Lower lobe of right lung (tissue), 2 donors: ENCODE measurements at places on chromosomes 1 and 21. TPM values are rescaled to one million over a fixed set of nuclear protein-coding genes. Genes with fewer than 3 reads are reported as not detected.

The ZYG11B gene
- total RNA-seq: 30.6 TPM

The SPRR3 gene
- not detected for total RNA-seq

The AVPR1B gene
- not detected for total RNA-seq

The AUNIP gene
- not detected for total RNA-seq

The SPATA45 gene
- not detected for total RNA-seq

The PRR9 gene
- not detected for total RNA-seq

The NBPF10 gene
- 3.2 TPM for total RNA-seq

The OR10J1 gene
- total RNA-seq: not detected

The CHIA gene
- 10.9 TPM for total RNA-seq

The CTSE gene
- 63.6 TPM for total RNA-seq

The SLAMF6 gene
- 4.8 TPM for total RNA-seq

The CLDN14 gene
- total RNA-seq: not detected

- H3K27ac ChIP-seq: peak overlapping the region; percentile 69
- no peaks in the 10 kb centered on the region for H3K36me3 ChIP-seq
- peak; percentile 58 for DNase-seq
Measured at GRCh38 chr1:209756615-209757445, 977 bp downstream of the TRAF3IP3 start.

- no peaks in the 10 kb centered on the region for H3K36me3 ChIP-seq
- H3K4me1 ChIP-seq: no peaks in the 10 kb centered on the region
- no peak overlapping the region for H3K27ac ChIP-seq
- H3K4me3 ChIP-seq: no peak overlapping the region
- no peak for DNase-seq
Measured at GRCh38 chr1:98565951-98566350, 95.6 kb upstream of the SNX7 start.

DNA sequence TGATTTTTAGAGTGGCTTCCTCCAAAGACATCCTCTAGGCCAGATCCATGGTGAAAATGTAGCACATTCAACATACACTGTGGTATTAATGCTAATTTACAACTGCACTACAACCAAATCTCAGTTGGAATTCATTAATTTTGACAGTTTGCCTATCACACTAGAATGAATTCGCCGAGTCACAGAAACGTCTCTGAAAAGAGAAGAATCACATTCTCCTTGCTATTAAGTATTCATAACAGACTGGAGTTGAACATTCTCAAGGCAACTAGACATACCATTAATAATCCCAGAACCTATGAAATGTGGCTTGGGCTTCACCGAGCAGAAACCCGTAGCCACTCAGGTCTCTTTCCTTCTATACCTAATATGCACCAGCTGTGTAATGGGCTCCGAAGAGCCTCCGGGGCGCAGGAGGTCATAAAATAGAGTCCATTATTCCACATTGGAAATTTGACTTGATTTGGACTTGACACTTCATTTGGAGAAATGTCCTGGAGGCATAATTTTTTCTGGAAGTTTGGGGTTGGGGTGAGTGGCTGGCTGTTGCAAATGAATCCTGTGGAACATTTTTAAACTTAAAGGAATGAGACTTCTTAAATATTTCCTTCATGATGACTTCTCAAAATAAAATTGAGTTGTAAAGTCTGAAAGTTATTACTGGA, 117.1 kb downstream of the DSCAM start:
- no peak for DNase-seq
- H3K4me3 ChIP-seq: no peak overlapping the region
- H3K36me3 ChIP-seq: no peaks in the 10 kb centered on the region
- H3K4me1 ChIP-seq: no peaks in the 10 kb centered on the region
- no peaks in the 10 kb centered on the region for H3K27me3 ChIP-seq

GRCh38 chr1:183676586-183677189, 23.6 kb upstream of the APOBEC4 start:
- H3K4me3 ChIP-seq: no peak overlapping the region
- DNase-seq: no peak
- no peaks in the 10 kb centered on the region for H3K27me3 ChIP-seq

DNA sequence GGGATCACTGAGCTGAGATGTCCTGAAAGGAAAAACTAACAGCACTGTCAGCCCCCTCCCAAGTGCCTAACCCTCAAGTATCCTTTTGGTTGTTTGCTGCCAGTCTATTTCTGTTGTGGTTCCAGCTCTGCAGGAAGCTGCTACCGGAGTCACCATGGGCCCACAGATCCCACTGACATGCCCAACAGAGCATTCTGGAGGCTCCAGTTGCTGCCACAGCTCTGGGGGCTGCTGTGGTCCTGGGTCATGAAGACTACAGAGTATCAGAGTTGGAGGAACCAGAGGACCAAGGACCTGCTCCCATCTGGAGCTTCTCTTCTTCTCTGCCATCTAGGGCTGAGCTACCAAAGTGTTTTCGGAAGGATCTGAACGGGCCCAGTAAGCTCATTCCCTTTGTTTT, 910 bp downstream of the LCE3A start:
- no peaks in the 10 kb centered on the region for H3K27me3 ChIP-seq
- no peak overlapping the region for H3K27ac ChIP-seq
- no peaks in the 10 kb centered on the region for H3K36me3 ChIP-seq
- DNase-seq: no peak

DNA sequence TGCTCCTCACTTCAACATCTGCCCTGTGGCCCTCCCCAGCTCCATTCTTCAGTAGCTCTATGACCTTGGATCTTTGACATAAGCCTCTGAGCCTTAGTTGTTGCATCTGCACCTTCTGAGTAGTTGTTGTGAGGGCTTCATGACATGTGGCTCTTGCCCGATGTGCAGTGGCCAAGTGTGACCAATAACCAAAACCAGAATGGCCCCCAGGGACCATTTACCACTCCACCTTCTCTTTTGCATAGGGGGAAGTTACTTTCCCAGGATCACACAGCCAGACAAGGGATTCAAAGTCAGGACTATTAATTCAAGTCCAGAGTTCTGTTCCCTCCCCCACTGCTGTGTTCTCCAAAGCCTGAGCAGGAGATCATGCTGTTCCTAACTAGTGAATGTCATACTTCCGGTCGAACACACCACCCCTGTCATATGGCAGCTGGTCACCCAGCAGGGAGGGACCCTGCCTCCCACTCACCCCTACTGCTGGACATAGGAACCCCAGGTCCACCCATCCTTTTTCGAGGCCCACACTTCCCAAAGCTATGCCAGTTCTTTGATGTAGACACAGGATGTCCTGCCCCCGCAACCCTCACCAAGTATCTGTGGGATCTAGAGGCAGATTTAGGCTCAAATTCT, 4.0 kb downstream of the FGR start:
- H3K27me3 ChIP-seq: peaks cover 6% of the 10 kb centered on the region
- H3K4me1 ChIP-seq: peaks cover 90% of the 10 kb centered on the region
- DNase-seq: peak; percentile 78
- H3K36me3 ChIP-seq: no peaks in the 10 kb centered on the region

DNA sequence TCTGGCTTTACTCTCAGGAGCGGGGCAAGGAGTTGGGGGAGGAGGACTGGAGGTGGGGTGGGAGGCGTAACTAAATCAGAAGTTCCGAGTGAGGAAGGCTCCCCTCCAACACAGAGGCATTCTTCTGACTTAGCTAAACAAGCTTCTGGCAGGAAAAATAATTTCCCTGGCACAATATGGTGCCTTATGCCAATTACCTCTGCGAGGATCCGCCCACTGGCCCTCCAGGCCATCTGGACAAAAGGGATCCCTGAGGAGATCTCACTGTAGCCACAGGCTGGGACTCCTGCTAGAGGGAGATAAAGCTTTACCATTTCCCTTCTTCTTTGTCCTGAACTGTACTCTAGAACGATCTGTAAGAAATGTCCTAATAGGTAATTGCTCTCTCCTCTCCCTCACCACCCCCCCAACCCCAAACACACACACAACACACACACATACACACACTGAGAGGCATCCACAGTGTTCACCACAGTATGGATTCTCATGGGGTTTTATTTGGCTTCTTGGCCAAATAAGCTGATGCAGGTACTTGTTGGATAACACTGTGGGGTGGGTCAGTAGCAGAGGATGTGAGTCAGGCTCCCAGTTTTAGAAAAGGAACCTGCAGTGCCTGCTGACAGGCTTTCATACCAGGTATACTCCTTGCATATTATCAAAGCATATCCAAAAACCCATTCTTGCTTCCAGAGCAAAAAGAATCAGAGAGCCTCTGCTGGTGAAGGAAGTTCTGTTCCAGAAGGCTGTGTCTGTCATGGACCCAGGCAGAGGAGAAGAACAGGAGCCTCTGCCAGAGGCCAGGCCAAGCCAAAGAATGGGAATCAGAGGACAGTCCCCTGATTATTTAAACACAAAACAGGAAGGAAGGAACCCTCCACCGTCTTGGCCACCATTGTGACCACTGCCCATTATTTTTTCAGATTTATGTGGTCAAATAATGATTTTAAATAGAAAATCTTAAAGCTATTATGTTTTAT, 169.1 kb downstream of the C1orf21 start:
- H3K4me3 ChIP-seq: no peak overlapping the region
- no peaks in the 10 kb centered on the region for H3K36me3 ChIP-seq
- DNase-seq: no peak
- H3K27me3 ChIP-seq: no peaks in the 10 kb centered on the region

- no peaks in the 10 kb centered on the region for H3K27me3 ChIP-seq
- no peak overlapping the region for H3K4me3 ChIP-seq
- H3K27ac ChIP-seq: no peak overlapping the region
- DNase-seq: no peak
- H3K4me1 ChIP-seq: no peaks in the 10 kb centered on the region
Measured at GRCh38 chr1:192858456-192858855, 49.6 kb downstream of the RGS2 start.

- no peak overlapping the region for H3K4me3 ChIP-seq
- no peaks in the 10 kb centered on the region for H3K36me3 ChIP-seq
- peaks cover 6% of the 10 kb centered on the region for H3K4me1 ChIP-seq
- DNase-seq: peak; percentile 62
Measured at GRCh38 chr1:22831729-22832413, 121.2 kb downstream of the EPHB2 start.

DNA sequence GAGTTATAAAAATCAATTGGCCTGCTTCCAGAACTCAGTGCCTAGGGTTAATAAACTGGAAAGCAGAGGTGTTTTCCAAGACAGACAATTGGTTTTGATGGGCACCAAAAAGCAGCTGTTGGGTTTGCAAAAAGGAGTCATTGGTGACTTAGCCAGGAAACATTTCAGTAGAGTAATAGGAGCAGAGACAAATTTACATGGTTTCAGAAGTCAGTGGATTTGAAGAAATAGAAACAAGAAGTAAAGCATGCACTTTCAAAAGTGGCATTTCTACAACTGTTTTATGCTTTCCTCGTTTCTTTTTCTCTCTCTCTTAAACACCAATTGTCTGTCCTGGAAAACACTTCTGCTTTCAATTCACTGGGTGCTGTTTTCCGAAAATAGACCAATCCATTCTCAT, 87.8 kb downstream of the GLUL start:
- no peak overlapping the region for H3K4me3 ChIP-seq
- H3K27ac ChIP-seq: no peak overlapping the region
- H3K4me1 ChIP-seq: peaks cover 3% of the 10 kb centered on the region

- peaks cover 48% of the 10 kb centered on the region for H3K36me3 ChIP-seq
- no peak overlapping the region for H3K4me3 ChIP-seq
- no peak overlapping the region for H3K27ac ChIP-seq
- no peak for DNase-seq
Measured at GRCh38 chr1:26469558-26469957, 2.7 kb upstream of the HMGN2 start.

GRCh38 chr1:115705085-115705951, 63.2 kb downstream of the CASQ2 start:
- no peak for DNase-seq
- no peak overlapping the region for H3K27ac ChIP-seq
- peaks cover 2% of the 10 kb centered on the region for H3K27me3 ChIP-seq
- no peaks in the 10 kb centered on the region for H3K4me1 ChIP-seq

DNA sequence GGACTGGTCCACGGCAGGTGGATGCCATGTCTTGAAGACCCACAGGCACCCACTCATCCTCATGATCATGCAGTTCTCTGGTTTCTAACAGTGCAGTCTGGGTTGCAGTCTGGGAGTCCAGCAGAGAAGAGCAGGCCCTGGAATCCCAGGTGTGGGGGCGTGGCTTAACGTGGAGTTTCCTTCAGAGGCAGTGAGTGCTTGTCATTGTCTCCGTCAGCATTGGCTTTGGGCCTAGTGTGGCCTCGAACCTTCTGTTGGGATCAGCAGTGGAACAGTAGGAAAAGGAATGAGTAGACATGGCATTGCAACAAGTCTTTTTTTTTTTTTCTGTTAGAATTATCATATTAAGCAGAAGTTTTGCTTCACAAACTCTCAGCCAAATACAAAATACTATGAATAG, 12.8 kb downstream of the LGALS8 start:
- DNase-seq: no peak
- peaks cover 76% of the 10 kb centered on the region for H3K36me3 ChIP-seq
- no peaks in the 10 kb centered on the region for H3K27me3 ChIP-seq
- H3K27ac ChIP-seq: no peak overlapping the region

DNA sequence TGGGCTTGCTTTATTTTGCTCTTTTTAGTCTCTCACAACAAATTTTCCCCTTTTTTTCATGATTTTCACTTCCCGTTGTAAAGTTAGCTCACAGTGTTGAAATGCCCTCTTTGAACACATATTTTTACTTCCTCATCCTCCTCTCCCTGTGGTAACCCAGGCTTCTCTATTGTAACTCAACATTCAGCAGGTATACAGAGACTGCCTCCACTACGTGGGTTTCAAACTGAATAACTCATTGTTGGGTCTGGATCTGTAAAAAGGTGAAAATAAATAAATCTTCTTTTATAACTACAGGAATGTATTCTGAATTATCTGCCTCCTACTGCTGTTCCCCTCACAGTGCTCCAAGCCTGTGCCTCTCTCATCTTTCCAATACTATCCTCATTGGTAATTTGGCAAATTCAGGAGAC, 166.4 kb downstream of the RUNX1 start:
- H3K27ac ChIP-seq: peak overlapping the region; percentile 95
- DNase-seq: no peak
- H3K36me3 ChIP-seq: peaks cover 23% of the 10 kb centered on the region
- H3K27me3 ChIP-seq: no peaks in the 10 kb centered on the region

DNA sequence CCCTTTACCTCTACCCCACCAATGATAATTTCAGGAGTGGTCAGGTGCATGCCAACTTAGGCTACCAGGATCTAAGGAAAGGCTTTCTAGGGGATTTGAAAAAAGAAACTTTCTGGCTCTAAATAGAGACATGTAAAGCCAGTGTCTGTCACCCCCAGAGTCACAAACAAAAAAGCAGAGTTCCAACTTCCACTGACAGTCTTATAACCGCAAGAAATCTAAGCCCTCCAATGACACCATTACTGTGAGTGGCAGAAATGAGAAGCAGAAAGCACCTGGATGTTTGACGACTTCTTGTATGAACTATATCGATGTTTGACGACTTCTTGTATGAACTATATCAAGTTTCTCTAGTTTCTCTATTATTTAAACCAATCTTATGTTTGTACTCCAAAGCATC, 6.0 kb downstream of the DENND1B start:
- H3K4me1 ChIP-seq: peaks cover 27% of the 10 kb centered on the region
- no peak overlapping the region for H3K4me3 ChIP-seq
- H3K36me3 ChIP-seq: no peaks in the 10 kb centered on the region

DNA sequence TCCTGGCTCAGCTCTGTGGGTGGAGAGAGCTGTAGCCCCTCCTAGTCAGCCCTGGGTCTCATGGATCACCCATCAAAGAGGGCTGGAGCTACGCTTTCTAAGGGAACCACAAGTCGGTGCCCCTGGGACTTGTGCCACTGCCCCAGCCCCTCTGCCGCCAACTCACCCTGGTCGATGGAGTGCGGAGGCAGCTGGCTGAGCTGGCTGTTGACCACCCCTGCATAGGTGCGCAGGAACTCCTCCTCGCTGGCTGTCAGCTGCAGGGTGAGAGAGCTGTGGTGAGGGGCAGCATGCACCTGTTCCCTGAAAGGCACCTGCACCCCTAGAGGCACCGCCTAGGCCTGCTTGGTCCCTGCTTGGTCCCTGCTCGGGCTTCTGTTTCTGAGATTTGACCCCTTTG, 39.0 kb downstream of the CTNNBIP1 start:
- H3K36me3 ChIP-seq: peaks cover 55% of the 10 kb centered on the region
- no peak for DNase-seq
- no peaks in the 10 kb centered on the region for H3K27me3 ChIP-seq
- no peak overlapping the region for H3K4me3 ChIP-seq
- peaks cover 12% of the 10 kb centered on the region for H3K4me1 ChIP-seq
- H3K27ac ChIP-seq: no peak overlapping the region
